ENCODE measurements at places on chromosomes 3 and 15.

DNA sequence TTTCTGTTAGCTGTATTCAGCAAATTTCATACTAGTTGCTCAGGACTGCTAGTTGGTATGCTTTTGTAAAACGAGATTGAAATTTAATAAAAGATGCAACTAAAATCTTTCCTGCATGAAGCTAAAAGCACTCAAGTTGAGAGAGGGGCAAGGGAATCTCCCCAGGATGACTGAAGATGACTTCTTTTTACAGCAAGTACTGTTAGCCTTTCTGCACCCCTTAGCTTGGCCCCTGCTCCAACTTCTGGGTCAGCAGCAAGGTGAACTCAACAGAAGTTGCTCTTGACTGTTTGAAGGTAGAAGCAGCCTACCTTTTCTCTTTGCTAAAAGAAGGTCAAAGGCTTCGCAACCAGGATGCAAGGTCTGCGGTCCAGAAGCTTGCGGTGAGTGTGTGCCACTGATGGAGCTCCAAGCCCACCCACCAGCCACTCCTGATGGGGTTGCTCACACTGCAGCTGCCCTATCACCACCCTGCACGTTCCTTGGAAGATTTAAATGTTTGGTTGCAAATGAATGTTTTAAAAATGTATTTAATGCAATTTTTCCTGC lies 32.5 kb downstream of the NME9 start:
- DNase-seq: no peak

- no peak for DNase-seq
Measured at GRCh38 chr3:179181021-179181472, 32.9 kb downstream of the PIK3CA start.

DNA sequence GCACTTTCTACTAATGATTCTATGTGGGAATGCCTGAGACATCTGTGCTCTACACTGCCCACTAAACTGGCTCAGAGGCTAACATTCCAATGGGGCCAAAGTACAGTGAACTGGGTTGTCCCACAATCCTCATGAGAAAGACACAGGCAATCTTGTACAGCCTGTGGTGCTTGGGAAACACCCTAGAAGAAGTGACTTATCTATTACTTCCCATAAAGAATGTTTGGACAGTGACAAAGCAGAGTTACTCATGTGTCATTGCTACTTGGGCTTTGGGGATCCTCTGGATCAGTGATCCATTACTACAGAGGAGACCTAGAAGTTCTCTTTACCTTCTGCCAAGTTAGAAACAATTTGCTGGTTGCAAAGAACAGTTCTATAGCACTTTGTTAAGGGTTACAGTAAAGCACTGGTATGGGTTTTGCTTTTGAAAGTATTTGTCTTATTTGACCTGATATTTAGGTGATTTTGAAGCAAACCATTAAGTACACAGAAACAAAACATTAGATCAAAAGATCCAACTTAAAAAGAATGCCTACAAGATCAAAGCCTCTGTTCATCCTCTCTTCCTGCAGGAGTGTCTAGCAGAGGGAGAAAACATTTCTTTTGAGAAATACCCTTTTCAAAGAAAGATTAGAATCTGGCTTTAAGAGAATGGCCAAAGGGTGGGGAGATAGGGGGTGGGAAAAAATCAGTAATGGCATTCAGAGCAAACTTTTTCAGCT lies 75.8 kb downstream of the CTNNB1 start:
- no peak for DNase-seq

DNA sequence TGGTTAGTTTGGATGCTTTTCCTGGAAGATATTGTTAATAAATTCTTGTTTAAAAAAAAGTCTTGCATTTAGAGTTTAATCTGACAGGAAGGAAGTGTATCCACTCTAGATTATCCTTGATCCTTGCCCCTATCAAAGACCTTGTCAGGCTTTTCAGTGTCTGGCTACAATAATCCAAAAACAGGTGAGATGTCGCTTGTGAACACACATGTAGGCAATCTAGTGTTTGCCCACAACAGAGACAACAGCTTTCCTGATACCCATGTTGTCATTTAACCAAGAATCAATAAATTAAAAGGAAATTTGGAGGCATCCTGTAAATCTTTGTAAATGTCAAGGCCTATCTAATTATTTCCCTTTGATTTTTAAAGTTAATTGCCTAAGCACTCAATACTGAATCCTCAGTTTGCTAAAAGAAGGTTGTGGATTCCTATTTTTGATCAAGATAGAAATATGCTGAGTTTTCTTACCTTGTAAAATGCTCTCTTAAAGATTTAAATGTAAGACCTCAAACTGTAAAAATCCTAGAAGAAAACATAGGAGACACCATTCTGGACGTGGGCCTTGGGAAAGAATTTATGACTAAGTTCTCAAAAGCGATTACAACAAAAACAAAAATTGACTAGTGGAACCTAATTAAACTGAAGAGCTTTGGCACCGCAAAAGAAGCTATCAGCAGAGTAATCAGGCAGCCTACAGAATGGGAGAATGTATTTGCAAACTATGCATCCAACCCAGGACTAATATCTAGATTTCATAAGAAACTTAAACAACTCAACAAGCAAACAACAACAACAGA lies 207.7 kb downstream of the NAALADL2 start:
- DNase-seq: no peak

GRCh38 chr3:123909785-123910184 lies 25.7 kb upstream of the MYLK start:
- no peak for DNase-seq

- no peak for DNase-seq
Measured at GRCh38 chr15:41866263-41866703, 27.6 kb downstream of the SPTBN5 start.

GRCh38 chr3:56885453-56885852 lies 83.7 kb upstream of the ARHGEF3 start:
- DNase-seq: no peak

GRCh38 chr3:154571553-154572226 lies 141.7 kb upstream of the GPR149 start:
- no peak for DNase-seq

DNA sequence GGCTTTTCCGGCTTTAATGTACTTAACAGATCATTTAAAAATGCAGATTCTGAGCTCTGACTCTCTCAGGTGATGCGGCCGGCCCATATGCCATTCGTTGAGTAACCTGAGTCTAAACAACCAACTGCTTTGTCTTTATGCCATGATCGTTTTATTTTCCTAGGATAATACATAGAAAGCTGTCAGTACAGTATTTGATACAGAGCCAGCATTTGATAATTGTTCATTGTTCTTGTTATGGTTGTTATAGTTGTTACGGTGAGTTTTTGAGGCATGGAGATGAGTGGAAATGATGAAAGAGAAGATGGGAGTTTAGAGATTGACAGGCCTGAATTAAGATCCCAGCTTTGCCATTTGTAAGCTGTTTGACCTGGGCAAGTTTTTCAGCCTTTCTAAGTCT lies 40.0 kb downstream of the TMEM45A start:
- no peak for DNase-seq

DNA sequence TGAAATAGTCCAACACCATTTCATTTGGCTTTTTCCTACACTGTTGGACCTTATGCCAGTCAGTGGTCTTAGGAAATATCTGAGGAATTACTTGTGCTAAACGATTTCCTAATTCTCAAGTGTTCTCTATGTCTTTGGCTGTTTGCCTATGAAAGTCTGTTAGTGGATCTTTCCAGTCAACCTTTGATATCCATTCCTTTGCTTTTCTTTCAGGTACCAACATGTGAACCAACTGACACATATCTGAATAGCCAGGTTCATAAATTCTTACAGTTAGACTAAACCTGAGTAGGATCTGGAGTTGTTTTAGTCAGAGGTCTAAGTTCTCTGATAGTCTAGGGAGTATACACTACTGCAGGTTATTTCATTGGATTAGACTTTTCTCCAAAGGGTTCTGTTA lies 343.5 kb upstream of the LRRC3B start:
- no peak for DNase-seq

- DNase-seq: no peak
Measured at GRCh38 chr3:184227481-184227935, 1.9 kb upstream of the VWA5B2 start.

DNA sequence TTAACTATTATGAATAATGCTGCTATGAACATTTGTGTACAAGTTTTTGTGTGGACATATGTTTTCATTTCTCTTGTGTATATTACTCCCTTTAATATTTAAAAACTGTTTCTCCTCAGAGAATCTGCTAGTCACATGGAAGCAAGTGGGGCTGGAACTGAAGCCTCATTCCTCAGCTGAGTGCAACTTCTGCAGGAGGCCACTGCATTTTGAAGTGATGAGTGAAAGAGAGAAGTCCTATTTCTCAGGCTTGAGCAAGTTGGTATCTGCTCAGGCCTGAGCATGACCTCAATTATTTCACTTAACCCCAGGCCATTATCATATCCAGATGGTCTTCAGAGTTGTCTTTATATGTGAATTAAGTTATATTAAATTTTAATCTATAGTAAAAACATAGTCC lies 11.5 kb downstream of the TLR9 start:
- no peak for DNase-seq

DNA sequence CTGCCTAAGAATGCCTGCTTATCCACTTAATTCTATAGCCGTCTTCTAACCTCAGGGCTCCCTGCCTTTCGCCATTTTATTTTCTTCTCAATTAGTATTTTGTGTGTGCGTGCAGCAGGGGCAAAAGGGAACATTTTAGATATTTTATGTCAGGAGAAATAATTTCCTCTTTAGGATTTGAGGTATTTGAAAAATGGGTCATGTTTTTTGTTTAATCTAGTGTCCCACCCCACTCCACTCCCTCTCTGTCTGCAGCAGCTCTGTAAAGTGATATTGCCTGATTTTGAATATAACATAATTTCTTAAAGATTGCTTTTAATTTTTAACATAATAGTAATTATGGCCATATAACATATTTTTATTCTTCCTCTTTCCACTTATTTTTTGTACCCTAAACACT lies 593.2 kb upstream of the DPPA4 start:
- no peak for DNase-seq

- DNase-seq: no peak
Measured at GRCh38 chr3:196994056-196994455, 25.4 kb upstream of the PIGZ start.

- no peak for DNase-seq
Measured at GRCh38 chr15:37094915-37095711, 5.2 kb downstream of the MEIS2 start.

DNA sequence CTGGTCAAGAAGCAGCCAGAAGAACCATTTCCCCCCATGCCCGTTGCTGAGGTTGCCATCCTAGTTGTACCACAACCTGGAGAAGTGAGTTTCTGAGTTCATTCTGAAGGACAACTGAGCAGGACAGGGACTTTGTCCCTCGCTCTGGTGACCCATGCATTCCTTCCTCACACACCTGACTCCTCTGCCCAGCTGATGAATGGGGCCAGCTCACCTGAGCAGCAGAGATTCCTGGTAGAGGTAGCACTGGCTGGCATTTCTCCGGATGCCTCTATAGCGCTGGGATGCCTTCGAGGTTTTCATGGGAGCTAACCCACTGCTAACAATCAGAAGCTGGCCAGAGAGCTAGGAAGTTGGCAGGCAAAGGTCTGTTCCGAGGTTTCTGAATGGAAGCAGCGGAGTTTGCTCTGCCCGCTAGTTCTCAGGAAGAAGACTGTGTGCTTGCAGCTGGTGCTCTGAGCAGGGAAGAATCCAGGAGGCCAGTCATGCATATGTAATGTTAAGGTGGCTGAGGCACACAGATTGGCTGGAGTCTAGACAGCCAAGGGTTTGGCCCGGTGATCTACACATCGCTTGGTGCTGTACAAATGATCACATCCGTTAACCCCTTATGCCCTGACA lies at the start of gene TMC3:
Gene TMC3, minus strand, starts transcription at position 439 of the 621 bp plus-strand sequence. Its CDS starts 136 bp downstream, at position 303.
- no peak for DNase-seq

DNA sequence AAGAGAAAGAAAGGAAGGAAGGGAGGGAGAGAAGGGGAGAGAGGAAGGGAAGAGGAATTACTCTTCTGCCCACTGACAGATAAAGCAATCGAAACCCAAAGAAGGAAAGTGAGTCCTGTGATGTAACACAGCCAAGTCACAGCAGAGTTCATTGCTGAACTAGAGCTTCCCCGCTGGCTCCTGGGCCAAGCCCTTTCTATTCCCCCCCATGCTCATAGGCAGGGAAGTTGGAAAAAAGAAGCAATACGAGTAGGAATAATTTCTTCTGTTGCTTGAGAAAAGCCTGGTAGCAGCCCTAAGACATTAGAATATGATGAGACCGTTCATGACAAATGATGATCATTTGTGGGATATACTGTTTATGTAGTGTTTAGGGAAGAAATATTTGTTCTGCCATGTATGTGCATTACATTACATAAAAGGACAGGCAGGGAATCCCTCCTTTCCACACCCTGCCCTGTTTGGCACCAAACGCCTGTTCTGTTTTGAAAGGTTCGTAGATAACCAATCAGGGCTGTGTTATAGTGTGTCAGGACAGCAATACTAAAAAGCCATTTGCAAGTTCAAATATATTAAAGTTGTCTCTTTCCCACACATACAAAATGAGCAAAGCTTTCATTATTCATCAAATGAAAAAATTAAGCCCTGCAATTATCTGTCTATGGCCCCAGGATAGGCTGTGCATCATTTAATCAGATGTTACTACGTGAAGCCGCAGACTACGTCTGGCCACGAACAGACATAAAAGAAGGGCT lies 111.0 kb upstream of the TRPM1 start:
- DNase-seq: no peak

DNA sequence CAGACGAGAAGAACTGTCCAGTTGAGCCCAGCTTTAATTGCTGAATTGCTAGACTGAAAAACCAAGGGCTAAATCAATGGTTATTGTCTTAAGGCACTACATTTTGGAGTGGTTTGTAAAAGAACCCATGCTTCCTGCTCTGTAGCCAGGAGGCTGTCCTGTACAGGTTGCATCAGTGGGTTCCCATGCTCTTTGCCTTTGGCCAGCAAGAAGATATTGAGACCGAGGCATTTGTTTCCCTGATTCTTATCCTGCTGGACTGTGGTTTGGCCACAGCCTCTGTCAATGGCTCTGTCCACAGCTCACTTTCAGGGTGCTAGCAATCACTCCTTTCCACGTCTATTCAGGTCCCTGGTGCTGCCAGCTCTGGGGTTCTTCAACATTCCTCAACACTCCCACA lies 89.6 kb downstream of the FAM43A start:
- DNase-seq: no peak

DNA sequence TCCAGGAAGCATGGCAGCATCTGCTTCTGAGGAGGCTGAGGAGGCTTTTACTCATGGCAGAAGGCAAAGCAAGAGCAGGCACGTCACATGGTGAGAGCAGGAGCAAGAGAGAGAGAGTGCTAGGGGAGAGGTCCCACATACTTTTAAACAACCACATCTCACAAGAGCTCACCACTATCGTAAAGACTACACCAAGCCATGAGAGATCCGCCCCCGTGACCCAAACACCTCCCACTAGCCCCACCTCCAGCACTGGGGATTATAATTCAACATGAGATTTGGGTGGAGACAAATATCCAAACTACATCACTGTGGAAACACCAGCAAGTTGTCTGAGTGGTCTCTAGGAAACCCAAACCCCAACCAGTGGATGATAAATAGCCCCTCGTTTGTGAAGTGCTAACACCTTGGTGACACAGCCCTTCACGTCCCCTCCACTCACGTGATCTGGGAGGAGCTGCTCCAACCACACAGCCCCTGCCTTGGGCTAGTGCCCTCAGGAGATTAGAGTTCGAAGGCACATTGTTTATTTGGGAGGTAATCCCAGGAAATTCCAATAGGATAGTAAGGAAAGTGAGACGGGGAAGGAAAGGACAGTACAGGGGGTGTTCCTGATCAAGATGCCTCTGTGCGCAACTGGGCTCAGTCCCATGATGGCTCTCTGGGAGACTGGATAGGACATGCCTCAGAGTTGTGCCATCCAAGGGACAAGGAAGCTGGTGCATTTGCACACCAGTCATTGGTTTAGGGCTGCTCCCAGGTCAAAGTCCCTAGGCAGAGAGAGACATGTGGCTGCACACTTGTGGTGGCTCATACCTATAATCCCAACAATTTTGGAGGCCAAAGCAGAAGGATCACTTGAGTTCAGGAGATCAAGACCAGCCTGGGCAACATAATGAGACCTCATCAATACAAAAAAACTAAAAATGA lies 80.6 kb upstream of the CTNNB1 start:
- DNase-seq: no peak

GRCh38 chr15:64288577-64288976 lies 67.4 kb downstream of the CSNK1G1 start:
- no peak for DNase-seq
